ENCODE measurements at places on chromosomes 7 and 10.

DNA sequence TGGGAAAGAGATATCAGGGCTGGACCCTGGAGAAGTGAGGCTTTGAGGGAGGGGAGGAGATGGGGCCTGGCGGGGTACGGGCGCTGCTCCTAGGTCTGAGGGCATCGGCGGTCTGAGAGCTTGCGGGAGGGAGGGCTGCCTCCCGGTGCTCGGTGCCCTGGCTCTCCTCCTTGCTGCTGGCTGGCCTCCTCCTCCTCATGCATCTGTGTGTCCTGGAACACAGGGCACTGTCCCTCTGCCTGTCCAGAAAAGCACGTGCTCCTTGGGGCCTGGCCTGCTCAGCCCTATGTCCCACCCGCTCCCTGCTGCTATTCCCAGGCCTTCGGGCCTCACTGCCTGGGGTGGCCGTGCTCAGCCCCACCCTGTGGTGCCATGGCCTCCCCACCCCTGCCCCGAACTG is 166.9 kb downstream of the RNF216 start:
- DNase-seq = no peak

- DNase-seq = no peak
Measured at GRCh38 chr7:25820432-25821040, 331.5 kb upstream of the NFE2L3 start.

GRCh38 chr7:17155529-17155928 is 142.9 kb upstream of the AHR start:
- DNase-seq = no peak

DNA sequence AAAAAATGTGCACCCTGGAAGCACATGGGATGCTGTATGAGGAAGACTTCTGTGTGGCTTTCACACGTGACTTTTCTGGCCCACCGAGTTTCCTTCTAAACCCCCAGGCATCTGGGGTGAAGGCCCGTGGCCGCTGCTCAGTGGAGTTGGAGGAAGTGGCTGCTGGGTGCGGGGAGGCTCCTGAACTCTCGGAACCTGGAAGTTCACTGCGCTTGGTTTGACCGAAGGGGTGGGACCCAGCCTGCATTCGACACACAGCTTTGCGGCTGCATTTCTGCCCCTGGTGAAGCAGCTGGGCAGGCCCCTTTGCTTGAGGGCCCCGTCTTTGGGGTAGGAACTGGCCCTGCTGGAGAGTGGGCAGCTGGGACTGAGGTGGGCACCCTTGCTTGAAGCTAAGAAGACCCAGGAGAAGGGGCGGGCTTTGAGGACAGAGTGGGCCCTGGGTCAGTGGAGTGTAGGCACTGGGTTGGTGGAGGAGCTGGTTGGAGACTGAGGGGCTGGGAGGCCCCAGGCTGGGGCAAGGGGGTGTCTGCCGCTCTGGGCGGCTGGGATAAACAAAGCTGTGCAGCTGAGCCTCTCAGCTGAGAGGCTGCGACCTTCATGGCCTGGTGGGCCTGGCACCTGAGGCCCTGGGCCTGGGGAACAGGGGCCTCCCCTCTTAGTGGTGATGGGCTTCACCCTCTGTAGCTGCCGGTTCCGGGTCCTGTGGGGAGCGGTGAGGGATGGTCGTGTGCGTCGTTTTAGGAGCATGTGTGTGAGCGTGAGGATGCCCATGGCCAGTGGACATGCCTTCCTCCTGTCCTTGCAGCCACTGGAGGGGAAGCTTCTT is 78.0 kb downstream of the INPP5A start:
- DNase-seq = no peak

DNA sequence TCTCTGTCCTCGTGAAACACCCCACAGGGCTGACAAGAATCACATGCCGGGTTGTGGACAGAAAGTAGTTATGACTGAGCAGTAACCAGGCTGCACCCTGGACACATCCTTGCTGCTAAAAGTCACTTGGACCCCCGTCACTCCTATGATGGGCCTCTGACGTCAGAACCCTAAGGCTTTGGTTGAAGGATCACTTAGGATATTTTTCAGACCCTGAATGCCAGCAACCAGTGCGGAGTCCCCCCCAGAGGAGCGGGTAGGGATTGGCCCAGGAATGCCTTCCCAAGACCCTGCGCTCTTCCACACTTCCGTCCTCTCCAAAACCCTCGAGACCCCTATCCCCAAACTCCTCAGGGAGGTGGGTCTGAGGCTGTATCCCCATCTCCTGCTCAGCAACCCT is 52.1 kb downstream of the CFAP46 start:
- no peak for DNase-seq

DNA sequence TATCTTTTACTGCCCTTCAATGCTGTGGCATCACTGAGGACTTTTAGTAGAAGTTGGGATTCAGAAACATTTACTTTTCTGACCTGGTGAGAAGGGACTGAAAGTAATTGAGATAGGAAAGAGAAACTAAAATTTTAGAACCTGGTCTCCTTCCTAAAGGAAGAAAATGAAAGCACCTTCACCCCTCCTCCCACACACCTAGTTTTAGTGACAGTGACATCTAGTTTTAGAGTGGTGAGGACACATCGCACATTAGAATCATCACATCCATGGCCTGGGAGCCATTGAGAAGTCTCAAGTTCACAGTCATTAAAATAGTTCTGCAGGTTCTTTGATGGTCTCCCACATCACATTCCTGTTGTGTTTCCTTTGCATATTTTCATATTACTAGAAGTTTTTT is 16.1 kb downstream of the TAS2R41 start:
- no peak for DNase-seq

DNA sequence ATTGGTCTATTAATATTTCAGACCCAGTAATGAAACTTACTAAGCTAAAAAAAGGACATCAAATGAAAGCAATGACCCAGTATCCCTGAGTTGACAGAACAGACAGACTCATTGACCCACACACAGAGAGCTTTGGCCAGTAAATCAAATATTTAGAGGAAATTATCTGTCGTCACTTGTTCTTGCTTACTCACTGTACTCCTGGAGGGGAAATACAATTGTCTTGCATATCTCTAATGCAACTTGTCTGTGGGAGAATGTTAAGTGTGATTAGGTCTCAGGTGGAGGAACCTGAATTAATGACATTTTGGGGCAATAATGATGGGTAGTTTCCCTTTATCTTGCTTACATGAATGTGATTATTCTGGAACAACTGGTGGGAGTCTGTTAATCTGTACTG is 80.4 kb downstream of the CUBN start:
- no peak for DNase-seq

Measured in LNCaP clone FGC (cell line).